ENCODE measurements at places on chromosomes 4 and X. TPM values are rescaled to one million over a fixed set of nuclear protein-coding genes. Genes with fewer than 3 reads are reported as not detected.
A peak's percentile ranks its signal among the peaks of the same experiment; 100 is the strongest.

Gene IL13RA1
- total RNA-seq = 92.5 TPM

DNA sequence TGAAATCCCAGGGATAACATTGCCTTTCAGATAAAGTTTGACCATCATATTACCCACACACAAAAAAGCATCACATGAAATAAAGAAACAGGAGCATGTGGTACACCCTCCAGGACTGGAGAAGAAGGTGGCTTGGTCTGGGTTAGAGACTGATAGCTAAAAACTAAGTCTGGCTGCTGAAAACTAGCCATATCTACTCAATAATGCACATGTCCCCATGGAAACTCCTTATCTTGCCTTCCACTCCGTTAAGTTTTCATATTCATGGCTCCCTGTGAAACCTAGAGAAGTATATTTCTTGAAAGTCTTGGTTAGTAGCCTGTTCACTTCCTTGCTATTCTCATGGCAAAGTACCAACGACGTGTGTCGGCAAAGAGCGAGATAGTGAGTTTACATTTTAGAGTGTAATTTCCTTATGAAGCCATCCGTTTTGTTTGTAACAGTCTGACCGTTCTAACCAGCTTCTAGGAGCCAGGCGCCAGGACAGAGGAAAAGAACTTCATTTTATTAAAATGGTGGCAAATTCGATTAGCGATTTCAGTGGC lies 6.7 kb upstream of the DCTD start:
- no peaks in the 10 kb centered on the region for H3K27me3 ChIP-seq
- no peak overlapping the region for H3K27ac ChIP-seq
- DNase-seq = no peak

DNA sequence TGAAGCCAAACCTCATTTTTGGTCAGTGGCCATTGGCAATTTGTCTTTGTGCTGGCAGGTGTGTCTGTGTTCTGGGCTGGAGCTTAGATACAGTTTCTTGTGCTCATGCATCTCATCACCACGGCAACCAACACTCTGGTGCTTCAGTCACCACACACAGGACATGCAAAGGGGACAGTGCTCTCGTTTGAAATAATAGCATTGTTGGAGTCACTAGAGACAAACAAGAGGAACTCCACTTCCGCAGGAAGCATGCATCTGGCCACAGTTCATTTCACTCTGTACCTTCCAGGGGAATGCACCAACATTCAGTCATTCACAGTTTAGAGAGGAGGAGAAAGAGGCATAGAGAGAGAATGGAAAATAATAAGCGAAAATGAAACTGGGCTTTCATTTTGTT lies 267.4 kb downstream of the ANK2 start:
- no peak overlapping the region for H3K4me3 ChIP-seq
- no peaks in the 10 kb centered on the region for H3K4me1 ChIP-seq
- H3K36me3 ChIP-seq = no peaks in the 10 kb centered on the region
- H3K27me3 ChIP-seq = no peaks in the 10 kb centered on the region
- DNase-seq = no peak
- no peak overlapping the region for H3K27ac ChIP-seq

GRCh38 chr4:182494103-182494502 lies 250.9 kb downstream of the TENM3 start:
- no peaks in the 10 kb centered on the region for H3K36me3 ChIP-seq
- DNase-seq = no peak
- no peaks in the 10 kb centered on the region for H3K4me1 ChIP-seq
- no peak overlapping the region for H3K4me3 ChIP-seq

Gene PITX2
- not detected for total RNA-seq

- no peaks in the 10 kb centered on the region for H3K36me3 ChIP-seq
- H3K27ac ChIP-seq = no peak overlapping the region
- H3K4me1 ChIP-seq = no peaks in the 10 kb centered on the region
- H3K27me3 ChIP-seq = no peaks in the 10 kb centered on the region
- no peak overlapping the region for H3K4me3 ChIP-seq
Observed at GRCh38 chrX:97616883-97617530, 733.3 kb downstream of the RPA4 start.

GRCh38 chr4:15781427-15782095 lies 3.4 kb downstream of the CD38 start:
- H3K36me3 ChIP-seq = no peaks in the 10 kb centered on the region
- H3K27ac ChIP-seq = no peak overlapping the region
- no peak overlapping the region for H3K4me3 ChIP-seq
- H3K27me3 ChIP-seq = no peaks in the 10 kb centered on the region
- no peaks in the 10 kb centered on the region for H3K4me1 ChIP-seq

GRCh38 chr4:58600290-58600689 lies 1490.1 kb upstream of the IGFBP7 start:
- no peak overlapping the region for H3K27ac ChIP-seq
- DNase-seq = no peak
- H3K4me3 ChIP-seq = no peak overlapping the region
- no peaks in the 10 kb centered on the region for H3K27me3 ChIP-seq

Gene TKTL1
- total RNA-seq = 0.24 TPM

Gene F9
- total RNA-seq = not detected

DNA sequence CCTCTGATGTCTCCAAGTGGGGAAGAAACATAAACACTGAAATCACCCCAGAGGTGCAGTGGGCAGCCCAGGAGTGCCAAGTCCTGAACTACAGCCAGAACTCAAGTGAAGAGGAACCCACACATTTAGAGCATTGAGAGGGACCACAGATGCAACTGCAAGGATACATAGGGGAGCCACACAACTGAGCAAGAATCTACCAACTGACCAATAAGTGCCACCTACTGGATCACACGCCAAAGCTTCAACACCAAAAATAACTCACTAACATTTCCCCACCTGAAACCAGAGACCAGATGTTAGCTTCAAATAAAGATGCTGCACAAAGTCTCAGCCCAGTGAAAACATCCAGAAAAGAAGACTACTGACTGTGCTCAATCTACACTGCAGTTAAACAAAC lies 276.7 kb upstream of the GRIA3 start:
- no peak for DNase-seq
- no peak overlapping the region for H3K27ac ChIP-seq
- no peak overlapping the region for H3K4me3 ChIP-seq
- H3K36me3 ChIP-seq = no peaks in the 10 kb centered on the region

GRCh38 chrX:19678941-19679340 lies 163.6 kb upstream of the MAP3K15 start:
- no peak overlapping the region for H3K27ac ChIP-seq
- H3K27me3 ChIP-seq = no peaks in the 10 kb centered on the region
- no peaks in the 10 kb centered on the region for H3K4me1 ChIP-seq

DNA sequence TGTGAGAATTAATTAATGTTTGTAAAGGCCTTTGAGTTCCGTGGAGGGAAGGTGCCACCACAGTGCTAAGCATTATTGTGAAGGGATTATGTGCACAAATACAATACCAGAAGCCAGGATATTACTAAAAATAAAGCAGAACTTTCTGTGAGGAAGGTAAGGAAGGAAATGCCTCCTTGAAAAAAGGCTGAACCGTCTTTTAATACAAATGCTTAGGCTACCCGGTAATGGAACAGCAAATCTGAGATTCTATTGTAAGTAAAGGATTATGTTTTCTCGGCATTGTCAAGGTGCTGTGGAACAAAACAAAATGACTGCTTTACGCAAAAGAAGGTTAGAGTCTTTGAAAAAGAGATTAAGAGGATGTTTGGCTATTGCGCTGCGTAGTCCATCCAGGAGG lies 57.9 kb upstream of the SPRY1 start:
- H3K27ac ChIP-seq = no peak overlapping the region
- no peak for DNase-seq
- no peaks in the 10 kb centered on the region for H3K27me3 ChIP-seq
- no peaks in the 10 kb centered on the region for H3K4me1 ChIP-seq

Gene ZAR1
- total RNA-seq = not detected

DNA sequence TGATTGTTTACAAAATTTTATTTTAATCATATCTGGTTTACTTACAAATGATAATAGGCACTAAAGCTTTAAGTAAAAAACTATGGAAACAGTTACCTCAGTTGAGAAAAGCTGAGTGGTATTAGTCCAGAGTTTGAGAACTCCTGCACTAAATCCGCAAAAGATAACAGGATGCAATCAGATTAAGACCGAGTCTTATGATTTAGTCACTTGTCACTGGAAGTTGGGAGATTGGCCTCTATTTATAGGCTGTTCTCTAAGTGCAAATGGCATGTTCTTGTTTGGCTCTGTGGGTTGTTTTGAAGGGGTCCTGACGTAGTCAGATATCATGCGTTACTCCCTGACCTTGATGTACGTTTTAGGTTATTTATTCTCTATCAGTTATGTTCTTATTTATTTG lies 6.3 kb downstream of the GPAT3 start:
- H3K36me3 ChIP-seq = no peaks in the 10 kb centered on the region
- no peaks in the 10 kb centered on the region for H3K27me3 ChIP-seq
- no peak for DNase-seq
- H3K4me3 ChIP-seq = no peak overlapping the region
- no peak overlapping the region for H3K27ac ChIP-seq

DNA sequence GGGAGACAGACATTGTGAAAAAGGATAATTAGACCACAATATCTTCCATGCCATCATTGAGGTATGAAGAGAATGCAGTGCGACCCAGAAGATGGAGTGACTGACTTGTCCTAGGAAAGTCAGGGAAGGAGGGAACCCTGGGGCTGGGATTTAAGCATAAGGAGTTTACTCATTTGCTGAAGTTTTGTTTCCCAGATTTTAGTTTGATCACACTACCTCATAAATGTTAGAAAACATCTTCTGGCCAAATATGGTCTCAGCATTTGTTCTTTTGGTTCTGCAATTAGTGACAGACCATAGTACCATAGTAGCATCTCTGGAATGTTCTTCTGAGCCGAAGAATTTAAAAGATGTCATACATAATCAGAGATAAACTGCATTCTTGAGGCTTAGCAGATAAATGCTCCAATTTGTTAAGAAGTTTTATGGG lies 96.5 kb upstream of the PGRMC2 start:
- no peaks in the 10 kb centered on the region for H3K36me3 ChIP-seq
- no peaks in the 10 kb centered on the region for H3K27me3 ChIP-seq
- no peaks in the 10 kb centered on the region for H3K4me1 ChIP-seq
- DNase-seq = no peak

DNA sequence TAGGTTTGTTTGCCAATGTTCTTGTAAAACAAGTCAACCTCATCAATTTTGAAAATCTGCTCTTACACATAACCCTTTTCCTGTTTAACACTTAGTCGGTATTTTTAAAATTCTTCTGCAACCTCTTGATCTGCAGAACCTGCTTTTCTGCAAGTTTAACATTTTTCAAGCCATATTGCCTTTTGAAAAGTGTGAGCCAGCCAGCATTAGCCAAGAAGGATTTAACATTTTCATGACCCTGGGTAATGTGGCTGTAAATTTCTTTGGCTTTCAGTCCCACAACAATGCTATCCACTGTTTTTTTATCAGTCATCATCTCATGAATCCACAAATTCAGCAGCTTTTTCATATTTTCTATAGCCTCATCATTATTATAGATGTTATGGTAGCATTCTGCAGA lies 956.5 kb downstream of the FAT4 start:
- H3K36me3 ChIP-seq = no peaks in the 10 kb centered on the region
- no peaks in the 10 kb centered on the region for H3K4me1 ChIP-seq
- no peak overlapping the region for H3K27ac ChIP-seq
- no peak for DNase-seq
- H3K4me3 ChIP-seq = no peak overlapping the region
- H3K27me3 ChIP-seq = no peaks in the 10 kb centered on the region

Gene MGARP
- 3.7 TPM for total RNA-seq

Gene FRMPD3
- 0.19 TPM for total RNA-seq

- no peak for DNase-seq
- no peaks in the 10 kb centered on the region for H3K4me1 ChIP-seq
- H3K4me3 ChIP-seq = no peak overlapping the region
- no peaks in the 10 kb centered on the region for H3K36me3 ChIP-seq
Observed at GRCh38 chr4:26878794-26879391, 18.3 kb downstream of the STIM2 start.

DNA sequence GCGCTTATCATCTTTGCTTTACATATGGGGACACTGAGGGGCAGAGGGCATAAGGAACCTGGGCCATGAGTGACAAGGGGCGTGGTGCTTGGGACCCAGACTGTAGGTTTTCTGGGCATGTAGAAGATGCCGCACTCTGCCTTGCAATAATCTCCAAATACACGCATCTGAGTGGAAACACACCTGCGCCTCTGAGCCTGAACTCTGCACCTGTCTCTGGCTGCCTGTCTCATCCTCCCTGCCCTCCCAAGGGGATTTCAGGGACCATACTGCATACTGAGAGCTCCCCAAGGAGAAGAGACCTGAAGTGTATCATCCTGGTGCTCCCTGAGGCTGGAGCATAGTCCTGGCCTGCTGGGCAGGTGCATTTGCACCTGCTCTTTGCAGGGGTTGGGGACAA lies 34.7 kb upstream of the ASMTL start:
- no peaks in the 10 kb centered on the region for H3K27me3 ChIP-seq
- no peaks in the 10 kb centered on the region for H3K36me3 ChIP-seq
- no peak for DNase-seq
- H3K27ac ChIP-seq = no peak overlapping the region

- H3K27me3 ChIP-seq = no peaks in the 10 kb centered on the region
- H3K4me3 ChIP-seq = peak within 1 kb of the TSS; percentile 59
- H3K27ac ChIP-seq = no peak within 1 kb of the TSS
Observed at GRCh38 chr4:138242076-138242833, at the start of gene SLC7A11. Gene SLC7A11, minus strand, starts transcription at chr4:138242349. Its CDS starts 280 bp downstream, at chr4:138242069.

- H3K36me3 ChIP-seq = no peaks in the 10 kb centered on the region
- no peak for DNase-seq
- no peak overlapping the region for H3K4me3 ChIP-seq
Observed at GRCh38 chrX:124441971-124442590, 95.7 kb downstream of the SH2D1A start.

DNA sequence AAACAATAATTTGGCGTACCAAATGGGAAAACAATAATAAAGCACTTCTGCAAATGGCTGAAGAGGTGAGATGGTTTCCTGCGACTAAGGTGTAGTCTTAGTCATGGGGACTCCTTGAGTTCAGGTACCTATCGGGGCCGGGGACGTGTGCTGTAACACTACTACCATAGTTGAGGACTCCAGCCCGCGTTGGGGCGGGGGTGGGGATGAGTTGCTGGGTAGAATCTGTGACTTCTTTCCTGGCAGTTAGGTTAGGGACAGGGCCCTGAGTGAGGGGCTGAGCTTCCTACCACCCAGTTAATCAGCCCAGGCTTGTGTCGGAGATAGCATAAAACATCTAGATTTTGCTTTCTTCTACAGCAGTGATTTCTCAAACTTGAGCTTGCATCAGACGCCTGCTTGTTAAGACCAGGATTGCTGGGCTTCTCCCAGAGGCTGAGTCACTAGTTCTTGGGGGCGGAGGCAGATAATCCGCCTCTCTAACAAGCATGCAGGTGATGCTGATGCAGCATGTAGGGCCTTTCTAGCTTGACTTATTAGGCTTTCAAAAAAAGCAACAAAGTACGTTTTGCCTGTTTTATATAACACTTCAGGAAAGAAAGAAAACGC lies 30.2 kb downstream of the RBBP7 start:
- no peaks in the 10 kb centered on the region for H3K36me3 ChIP-seq
- no peaks in the 10 kb centered on the region for H3K27me3 ChIP-seq
- DNase-seq = no peak
- no peak overlapping the region for H3K27ac ChIP-seq
- no peaks in the 10 kb centered on the region for H3K4me1 ChIP-seq
- no peak overlapping the region for H3K4me3 ChIP-seq

Gene JCHAIN
- total RNA-seq = 33.8 TPM

Measured in aorta (tissue), 5 donors.